ENCODE measurements at places on chromosomes 12 and 14. TPM values are rescaled to one million over a fixed set of nuclear protein-coding genes. Genes with fewer than 3 reads are reported as not detected.

TAS2R42 gene
- not detected for polyA plus RNA-seq

PTPRB gene
- polyA plus RNA-seq = not detected

GRIP1 gene
- 0.25 TPM for polyA plus RNA-seq

GRCh38 chr14:68306934-68307789 is 485.7 kb downstream of the ZFP36L1 start:
- no peak overlapping the region for H3K27ac ChIP-seq
- H3K4me3 ChIP-seq = no peak overlapping the region
- no peaks in the 10 kb centered on the region for H3K4me1 ChIP-seq

DNA sequence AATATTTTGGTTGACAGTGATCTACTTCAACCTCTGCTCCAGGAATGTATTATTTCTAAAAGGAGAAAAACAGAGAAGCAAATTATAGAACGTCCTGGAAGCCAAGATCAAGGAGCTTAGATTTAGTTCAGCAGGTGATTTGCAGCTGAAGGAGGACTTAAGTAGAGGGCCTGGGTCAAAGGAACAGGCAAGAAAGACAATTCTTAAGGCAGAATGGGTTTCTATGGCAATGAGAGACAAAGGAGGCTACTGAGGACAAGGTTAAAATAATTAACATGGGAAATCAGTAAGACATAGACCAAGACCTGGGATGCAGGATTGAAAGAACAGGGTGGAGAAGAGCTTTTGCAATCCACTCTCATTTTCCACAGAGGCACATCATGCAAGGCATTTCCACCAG is 2.4 kb upstream of the SNW1 start:
- H3K27me3 ChIP-seq = no peaks in the 10 kb centered on the region
- no peak overlapping the region for H3K27ac ChIP-seq
- peaks cover 19% of the 10 kb centered on the region for H3K4me1 ChIP-seq
- no peaks in the 10 kb centered on the region for H3K36me3 ChIP-seq
- no peak overlapping the region for H3K4me3 ChIP-seq
- DNase-seq = no peak

DNA sequence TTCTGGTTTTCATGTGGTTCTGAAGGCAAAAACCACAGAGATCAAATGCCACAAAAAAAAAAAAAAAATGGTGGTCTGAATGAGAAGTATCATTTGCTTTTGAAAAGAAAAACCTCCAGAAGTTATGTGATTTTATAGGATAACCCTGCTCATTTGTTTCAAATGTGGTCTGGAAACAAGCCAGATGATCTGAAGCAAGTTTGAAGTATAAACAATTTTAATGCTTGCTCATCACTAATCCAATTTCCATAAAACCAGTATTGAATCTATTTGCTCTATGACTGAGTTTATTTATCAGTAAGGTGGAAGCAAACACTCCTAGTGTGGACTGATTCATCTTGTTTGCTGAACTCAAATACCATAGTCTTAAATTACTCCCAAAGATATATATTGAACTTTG is 407.3 kb upstream of the FLRT2 start:
- no peak overlapping the region for H3K27ac ChIP-seq
- DNase-seq = no peak
- H3K4me3 ChIP-seq = no peak overlapping the region
- H3K36me3 ChIP-seq = no peaks in the 10 kb centered on the region
- H3K4me1 ChIP-seq = no peaks in the 10 kb centered on the region

DNA sequence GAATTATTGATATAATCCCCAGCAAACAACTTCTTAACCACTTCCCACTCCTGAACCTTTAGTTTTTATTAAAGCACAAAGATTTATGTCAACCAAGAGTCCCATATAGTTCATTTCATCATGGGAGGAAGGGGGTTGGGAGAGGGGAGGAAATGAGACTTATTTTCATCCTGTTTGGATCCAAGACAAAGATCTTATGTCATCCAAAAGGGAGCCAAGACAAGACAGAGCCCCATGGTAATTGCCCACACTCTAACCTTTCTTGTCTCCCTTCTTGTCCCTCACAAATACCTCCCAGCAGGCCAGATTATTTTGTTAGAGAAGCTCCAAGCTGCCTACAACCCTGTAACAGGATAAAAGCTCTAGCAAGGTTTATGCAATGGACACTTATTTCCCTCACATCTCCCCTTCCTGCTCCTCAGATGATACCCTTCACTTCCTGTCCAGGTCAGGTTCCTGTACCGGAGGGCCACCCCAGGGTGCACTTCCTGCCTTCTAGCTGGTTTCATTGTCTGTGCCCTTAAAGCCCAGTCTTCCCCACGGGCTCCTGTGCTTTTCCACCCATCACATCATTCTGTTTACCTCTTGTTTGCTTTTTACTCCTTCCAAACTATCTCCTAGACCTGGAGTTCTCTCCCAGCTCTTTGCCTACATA is 123.7 kb upstream of the MDM1 start:
- no peak overlapping the region for H3K27ac ChIP-seq
- no peaks in the 10 kb centered on the region for H3K36me3 ChIP-seq
- no peak for DNase-seq
- peaks cover 52% of the 10 kb centered on the region for H3K4me1 ChIP-seq
- no peaks in the 10 kb centered on the region for H3K27me3 ChIP-seq
- H3K4me3 ChIP-seq = no peak overlapping the region

- H3K4me3 ChIP-seq = no peak overlapping the region
- no peak for DNase-seq
- H3K27me3 ChIP-seq = no peaks in the 10 kb centered on the region
- no peak overlapping the region for H3K27ac ChIP-seq
- H3K4me1 ChIP-seq = no peaks in the 10 kb centered on the region
- peaks cover 94% of the 10 kb centered on the region for H3K36me3 ChIP-seq
Measured at GRCh38 chr14:102209224-102209966, 69.7 kb downstream of the WDR20 start.

DNA sequence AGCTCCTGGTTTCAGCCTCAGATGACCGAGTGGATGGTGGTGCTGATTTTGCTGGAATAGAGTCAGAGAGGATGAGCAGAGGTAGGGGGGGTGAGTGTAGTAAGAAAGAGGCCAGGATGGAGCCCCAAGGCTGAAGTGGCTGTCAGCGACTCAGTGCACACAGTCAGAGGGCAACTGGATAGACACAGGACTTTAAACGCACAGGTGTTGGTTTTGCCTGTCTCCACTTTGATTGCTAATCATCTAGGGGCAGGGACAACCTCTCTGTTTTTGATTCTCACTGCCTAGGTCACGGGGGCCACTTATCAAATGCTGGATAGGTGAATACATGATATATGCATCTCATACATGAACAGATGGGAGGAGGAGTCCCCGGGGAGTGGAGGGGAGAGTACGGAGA is 99.5 kb downstream of the EGLN3 start:
- no peaks in the 10 kb centered on the region for H3K27me3 ChIP-seq
- DNase-seq = no peak
- H3K4me3 ChIP-seq = no peak overlapping the region
- H3K36me3 ChIP-seq = no peaks in the 10 kb centered on the region
- no peaks in the 10 kb centered on the region for H3K4me1 ChIP-seq

GRCh38 chr14:50008974-50009373 is 107.4 kb downstream of the VCPKMT start:
- H3K36me3 ChIP-seq = no peaks in the 10 kb centered on the region
- H3K4me1 ChIP-seq = peaks cover 2% of the 10 kb centered on the region

DNA sequence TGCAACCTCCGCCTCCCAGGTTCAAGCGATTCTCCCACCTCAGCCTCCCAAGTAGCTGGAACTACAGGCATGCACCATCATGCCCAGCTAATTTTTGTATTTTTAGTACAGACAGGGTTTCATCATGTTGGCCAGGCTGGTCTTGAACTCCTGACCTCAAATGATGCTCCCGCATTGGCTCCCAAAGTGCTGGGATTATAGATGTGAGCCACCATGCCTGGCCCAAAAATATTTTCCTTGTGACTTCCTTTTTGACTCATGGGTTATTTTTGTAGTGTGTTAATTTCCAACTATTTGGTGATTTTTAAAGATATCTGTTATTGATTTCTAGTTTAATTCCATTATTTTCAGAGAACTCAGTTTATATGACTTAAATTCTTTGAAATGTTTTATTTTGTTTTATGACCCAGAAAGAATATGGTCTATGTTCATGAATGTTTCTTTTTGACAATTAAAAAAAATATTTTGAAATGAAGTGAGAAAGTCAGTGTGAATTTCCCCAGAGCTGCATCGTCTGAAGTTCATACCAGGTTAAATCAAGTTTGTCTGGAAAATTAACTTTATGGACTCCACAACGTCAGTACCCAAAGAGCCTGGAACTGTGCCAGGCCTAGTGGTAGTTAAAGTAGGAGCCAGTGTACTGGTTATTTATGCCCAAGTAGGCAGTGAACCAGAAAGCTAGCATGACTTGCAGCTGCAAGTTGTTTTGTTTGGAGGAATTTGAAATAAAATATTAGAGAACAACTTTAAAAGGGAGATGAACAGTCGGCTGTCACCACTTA is 2.8 kb upstream of the CDKL1 start:
- DNase-seq = no peak
- H3K27me3 ChIP-seq = no peaks in the 10 kb centered on the region
- no peak overlapping the region for H3K4me3 ChIP-seq
- H3K4me1 ChIP-seq = no peaks in the 10 kb centered on the region
- H3K36me3 ChIP-seq = no peaks in the 10 kb centered on the region

DNA sequence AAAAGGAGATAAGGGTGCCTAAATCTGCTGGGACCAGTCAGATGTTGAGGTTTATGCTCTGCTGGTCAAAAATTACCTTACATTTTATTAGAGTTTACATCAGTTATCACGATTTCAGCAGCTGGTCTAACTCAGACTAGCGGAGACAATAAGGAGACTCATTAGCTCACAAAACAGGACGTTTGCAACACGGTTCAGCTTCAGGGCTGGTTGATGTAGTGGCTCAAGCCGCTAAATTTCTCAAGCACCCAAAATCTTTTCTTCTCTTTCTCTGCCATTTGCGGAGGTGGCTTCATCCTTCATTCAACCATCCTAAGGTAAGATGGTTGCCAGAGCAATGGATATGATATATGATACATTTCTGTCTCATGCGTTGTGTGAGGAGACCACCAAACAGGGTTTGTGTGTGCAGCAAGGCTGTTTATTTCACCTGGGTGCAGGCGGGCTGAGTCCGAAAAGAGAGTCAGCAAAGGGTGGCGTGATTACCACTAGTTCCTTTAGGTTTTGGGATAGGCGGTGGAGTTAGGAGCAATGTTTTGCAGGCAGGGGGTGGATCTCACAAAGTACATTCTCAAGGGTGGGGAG is 30.3 kb upstream of the CLIP1 start:
- no peak for DNase-seq
- peak overlapping the region; percentile 63 for H3K27ac ChIP-seq
- H3K27me3 ChIP-seq = no peaks in the 10 kb centered on the region

GRCh38 chr14:96509457-96510090 is 7.4 kb downstream of the PAPOLA start:
- H3K4me3 ChIP-seq = no peak overlapping the region
- H3K27ac ChIP-seq = no peak overlapping the region
- peaks cover 64% of the 10 kb centered on the region for H3K4me1 ChIP-seq
- H3K27me3 ChIP-seq = no peaks in the 10 kb centered on the region

DNA sequence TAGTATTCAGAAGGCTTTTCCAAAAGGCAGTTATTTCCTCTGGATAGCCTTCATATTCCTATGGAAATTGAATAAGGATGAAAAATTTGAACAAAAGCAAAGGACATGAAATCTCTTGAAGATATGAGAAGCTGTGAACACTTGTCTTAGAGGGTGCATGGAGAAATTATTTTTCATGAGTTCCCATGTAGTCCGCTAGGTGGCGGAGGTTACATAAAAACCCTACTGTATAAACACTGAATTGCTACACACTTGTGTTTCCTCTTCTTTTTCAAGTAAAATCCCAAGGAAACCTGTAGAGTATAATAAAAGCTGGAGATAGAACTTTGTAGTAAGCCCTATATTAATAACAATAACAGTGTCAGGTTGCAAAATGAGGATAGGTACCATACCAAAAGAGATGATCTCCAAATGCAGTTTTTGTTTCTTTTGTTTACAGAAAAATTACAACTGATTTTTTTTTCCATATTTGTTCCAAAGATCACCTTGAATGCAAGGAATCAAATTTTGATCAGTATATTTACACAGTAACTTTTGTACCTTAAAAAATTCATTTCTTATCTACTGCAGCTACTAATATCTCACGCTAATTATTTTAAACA is 37.8 kb upstream of the OR4E1 start:
- no peak for DNase-seq
- no peak overlapping the region for H3K4me3 ChIP-seq
- no peaks in the 10 kb centered on the region for H3K4me1 ChIP-seq

DNA sequence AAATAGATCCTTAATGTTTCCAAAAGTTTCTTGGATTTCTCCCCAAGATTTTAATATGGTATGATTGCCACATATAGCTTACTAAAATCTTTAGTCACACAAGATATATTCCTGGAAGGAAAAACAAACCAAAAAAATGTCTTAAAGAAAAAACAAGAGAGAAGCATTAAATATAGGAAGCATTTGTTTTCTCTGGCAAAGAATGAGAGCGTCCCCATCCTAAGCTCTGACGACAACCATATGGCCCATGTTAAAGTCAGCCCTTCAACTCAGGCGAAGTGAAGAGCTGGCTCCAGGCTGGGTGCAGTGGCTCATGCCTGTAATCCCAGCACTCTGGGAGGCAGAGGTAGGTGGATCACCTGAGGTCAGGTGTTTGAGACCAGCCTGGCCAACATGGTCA is 35.6 kb downstream of the GCH1 start:
- no peaks in the 10 kb centered on the region for H3K27me3 ChIP-seq
- H3K4me1 ChIP-seq = no peaks in the 10 kb centered on the region
- no peaks in the 10 kb centered on the region for H3K36me3 ChIP-seq
- H3K4me3 ChIP-seq = no peak overlapping the region

DNA sequence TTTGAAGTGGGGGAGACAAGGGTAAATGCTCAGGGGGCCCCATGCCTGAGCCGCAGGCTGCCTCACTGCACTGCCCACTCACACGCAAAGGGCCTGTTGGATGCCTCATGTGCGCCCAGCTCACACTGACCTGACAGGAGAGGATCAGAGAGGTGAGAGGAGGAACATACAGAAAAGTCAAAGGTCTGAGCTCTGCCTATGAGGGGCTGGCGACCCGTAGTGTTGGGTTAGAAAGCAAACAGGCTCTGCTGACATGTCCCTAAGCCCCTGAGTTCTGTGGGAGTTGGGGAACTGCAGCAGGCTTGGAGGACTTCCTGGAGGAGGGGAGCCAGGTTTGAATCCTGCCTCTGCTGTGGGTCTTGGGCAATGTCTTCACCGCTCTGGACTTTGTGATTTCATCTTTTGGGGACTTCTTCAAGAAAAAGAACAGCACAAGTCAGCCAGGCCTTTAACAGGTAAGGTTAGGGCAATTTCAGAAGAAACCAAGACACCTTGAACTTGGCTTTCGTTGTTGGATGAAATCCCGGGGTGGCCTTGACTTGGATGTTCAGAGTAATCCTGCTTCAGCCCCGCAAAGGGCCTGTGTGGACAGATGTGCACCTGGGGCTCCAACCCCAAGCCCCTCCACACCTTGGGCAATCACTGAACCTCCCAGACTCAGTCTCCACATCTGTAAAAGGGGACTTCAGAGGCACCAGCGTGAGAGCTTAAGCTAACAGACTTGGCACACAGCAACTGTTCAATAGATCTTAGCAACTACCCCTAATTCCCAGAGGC is 116.8 kb downstream of the SCARB1 start:
- no peaks in the 10 kb centered on the region for H3K27me3 ChIP-seq
- no peak overlapping the region for H3K27ac ChIP-seq
- no peak overlapping the region for H3K4me3 ChIP-seq
- DNase-seq = no peak
- H3K4me1 ChIP-seq = peaks cover 5% of the 10 kb centered on the region
- no peaks in the 10 kb centered on the region for H3K36me3 ChIP-seq

- no peaks in the 10 kb centered on the region for H3K27me3 ChIP-seq
- H3K27ac ChIP-seq = no peak overlapping the region
- no peaks in the 10 kb centered on the region for H3K36me3 ChIP-seq
- no peak overlapping the region for H3K4me3 ChIP-seq
- H3K4me1 ChIP-seq = no peaks in the 10 kb centered on the region
Measured at GRCh38 chr14:88695870-88696269, 96.9 kb downstream of the EML5 start.
